ENCODE measurements at places on chromosomes 4 and X.

DNA sequence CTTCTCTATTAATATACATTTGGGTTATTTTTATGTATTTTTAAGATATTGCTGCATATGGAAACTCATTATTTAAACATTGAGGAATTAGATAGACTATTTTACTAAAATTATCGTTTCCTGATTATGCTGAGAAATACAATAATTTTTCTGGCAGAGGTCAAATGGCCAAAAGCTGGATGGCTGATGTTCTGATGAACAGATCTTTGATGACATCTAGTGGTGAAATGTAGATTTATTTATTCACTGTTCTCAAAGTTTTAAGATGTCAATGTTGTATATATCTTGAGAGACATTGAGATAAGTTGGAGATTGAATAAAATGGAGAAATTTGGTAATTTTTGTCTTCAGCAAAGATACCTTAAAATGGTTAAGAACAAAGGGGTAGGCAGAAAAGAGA lies 96.2 kb downstream of the UGT8 start:
- no peak for DNase-seq

GRCh38 chrX:118373538-118373937 lies 27.6 kb downstream of the WDR44 start:
- DNase-seq: no peak

- DNase-seq: no peak
These were observed 19.8 kb downstream of the KLHL34 start for GRCh38 chrX:21638311-21638710.

- DNase-seq: no peak
These were observed 790.1 kb downstream of the TECRL start for GRCh38 chr4:63618883-63619718.

DNA sequence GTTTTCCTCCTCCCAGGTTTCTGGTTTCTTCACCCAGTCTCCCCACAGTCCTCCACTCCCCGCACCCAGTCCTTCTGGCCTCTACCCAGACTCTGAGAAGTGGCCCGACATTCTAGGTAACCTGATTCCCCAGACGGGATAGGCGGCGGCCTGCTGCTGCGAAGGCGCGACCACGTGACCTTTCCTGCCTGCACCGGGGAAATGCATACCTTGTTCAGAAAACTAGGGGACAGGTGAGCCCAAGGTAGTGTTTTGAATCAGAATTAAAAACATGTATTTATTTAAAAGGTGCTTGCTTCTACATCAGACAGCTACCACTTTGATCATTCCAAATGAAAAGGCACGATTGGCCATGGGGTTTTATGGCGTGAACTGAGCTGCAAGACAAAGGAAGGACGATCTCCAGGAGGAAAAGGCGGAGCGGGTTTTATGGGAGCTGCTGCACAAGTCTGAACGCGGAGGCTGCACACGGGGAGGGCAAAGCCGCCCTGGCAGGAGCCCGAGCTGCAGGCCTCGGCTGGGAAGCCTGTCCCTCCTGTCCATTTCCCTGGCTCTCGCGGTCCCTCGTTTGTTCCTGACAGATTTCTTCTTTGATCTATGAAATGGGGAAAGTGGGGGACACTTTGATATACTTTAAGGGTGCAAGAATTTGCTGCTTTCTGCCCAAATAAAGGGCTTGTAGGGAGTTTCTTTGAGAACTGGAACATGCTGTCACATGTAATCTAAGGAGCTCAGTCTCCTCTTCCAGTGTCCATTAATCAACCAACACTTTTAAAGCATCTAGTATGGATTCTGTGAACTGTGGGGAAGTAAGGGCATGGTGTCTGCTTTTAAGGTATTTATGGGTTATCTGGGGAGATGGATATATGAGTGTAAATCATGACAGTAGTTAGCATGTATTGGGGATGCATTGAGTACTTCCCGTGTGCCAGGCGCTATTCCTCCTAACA lies 150.9 kb downstream of the SPRY1 start:
- DNase-seq: no peak

GRCh38 chrX:68878977-68879645 lies 50.3 kb downstream of the EFNB1 start:
- DNase-seq: no peak

GRCh38 chr4:176268963-176269362 lies at the start of gene ASB5:
Gene ASB5 (minus strand): TSS chr4:176269222. CDS start chr4:176269108, 114 bp downstream.
- no peak for DNase-seq

DNA sequence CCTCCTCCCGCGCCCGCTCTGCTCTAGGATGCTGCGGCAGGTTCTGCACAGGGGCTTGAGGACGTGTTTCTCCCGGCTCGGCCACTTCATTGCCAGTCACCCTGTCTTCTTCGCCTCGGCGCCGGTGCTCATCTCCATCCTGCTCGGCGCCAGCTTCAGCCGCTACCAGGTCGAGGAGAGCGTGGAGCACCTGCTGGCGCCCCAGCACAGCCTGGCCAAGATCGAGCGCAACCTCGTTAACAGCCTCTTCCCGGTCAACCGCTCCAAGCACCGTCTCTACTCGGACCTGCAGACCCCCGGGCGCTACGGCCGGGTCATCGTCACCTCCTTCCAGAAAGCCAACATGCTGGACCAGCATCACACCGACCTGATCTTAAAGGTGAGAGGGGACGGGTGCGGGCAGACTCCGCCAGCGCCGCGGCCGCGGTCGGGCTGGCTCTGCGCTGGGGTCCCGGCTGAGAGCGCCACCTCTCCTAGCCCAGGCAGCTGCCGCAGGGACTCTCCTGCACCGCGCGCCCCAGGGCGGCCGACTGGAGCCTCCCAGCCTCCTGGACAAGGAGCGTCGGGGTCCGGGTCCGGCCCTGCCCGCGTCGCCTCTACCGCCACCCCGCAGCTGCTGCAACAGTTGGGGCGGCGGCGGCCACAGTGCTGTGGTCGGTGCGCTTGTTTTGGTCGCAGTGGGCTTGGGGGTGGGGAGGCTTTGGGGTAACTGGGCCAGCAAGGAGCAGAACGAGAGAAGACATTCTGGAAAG lies at the start of gene PTCHD1:
Gene PTCHD1 (plus strand): TSS at position 2 of the 752 bp plus-strand sequence. CDS start 27 bp downstream, at position 29.
- DNase-seq: no peak

DNA sequence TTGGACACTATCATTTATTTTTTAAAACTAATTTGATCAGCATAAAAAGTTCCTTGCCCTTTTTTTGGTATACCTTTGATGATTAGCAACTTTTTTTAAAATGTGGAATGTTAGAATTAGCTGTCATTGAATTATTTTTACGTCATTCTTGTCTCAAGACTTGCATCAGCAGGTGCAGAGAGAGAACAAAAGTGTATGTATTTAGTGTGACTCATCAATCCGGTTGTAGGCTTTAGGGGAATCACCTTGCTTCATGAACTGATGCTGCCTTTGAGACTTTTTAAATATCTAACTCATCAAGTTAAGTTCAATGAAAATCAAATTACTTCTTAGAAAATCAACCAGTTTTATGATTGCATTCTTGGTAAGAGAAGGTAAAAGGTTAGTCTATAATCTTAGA lies 125.1 kb downstream of the ARX start:
- no peak for DNase-seq

DNA sequence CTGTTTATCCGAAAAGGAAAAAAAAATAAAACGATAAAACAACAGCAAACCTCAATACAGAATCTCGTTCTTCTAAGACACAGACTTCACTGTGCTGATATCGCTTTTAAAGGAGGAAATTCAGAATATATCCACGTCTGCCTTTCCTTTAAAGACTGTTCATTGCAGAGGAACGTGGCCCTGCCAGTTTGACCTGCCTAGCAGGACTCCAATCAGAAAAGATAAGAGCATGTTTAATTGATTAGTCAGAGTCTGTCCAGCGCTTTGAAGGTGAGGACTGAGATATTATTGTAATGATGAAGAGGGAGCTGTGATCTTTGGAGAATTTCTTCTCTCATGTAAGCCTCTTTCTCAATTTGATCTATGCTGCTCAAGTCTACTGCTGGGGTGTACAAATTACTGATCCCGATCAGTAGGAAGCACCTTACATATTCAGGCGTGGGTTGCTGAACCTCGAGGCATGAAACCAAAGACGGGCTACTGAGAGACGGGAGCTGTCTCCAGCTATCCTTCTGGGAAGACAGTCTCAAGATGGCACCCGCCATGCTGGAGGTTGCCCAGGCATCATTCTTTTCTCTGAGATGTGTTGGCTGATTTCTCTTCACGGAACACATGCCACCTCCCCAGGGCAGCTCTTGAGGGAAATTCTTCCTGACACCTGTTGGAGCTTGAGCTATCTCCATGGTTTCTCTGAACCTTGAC lies 146.1 kb downstream of the SHOX start:
- no peak for DNase-seq

DNA sequence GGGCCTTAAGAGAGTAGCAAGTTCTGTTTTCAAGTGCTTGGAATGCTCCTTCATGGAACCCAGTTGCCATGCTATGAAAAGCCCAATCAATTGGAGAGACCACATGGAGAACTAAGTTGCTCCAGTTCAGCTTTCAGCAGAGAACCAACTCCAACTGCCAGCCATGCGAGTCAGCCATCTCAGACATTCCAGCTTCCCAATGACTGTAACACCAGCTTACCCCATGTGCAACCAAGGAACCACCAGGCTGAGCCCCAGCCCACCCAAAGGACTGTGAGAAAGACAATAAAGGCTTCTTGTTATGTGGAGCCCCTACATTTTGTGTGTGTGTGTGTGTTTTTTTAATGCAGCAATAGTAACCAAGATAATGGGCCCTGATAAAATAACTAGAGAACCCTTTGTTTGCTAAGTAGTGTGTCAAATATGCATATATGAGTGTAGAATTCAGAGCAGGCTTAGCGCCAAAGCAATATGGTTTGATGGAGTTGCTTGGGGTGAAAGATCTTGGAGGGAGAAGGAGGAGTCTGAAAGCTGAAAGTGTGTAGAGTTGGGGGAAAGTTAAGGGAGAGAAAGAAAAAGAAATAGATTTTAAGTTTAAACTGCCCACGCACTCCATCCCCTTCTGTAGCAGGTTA lies 35.0 kb upstream of the CCKAR start:
- no peak for DNase-seq

DNA sequence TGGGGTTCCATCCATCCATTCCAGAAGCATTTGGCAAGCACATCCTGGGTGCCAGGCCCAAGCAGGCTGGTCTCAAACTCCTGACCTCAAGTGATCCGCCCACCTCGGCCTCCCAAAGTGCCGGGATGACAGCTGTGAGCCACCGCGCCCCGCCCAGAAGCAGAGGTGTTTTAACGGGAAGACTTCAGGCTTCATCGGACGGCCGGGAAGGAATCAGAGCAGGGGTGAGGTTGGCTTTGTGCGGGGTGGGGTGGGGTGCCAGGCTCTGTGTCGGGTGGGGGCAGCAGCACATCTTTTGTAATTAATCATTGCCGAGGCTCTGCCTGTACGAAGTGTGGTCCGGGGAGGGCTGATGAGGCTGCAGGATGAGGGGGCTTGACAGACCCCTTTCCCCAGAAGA lies 5.1 kb upstream of the SLC25A6 start:
- DNase-seq: no peak

DNA sequence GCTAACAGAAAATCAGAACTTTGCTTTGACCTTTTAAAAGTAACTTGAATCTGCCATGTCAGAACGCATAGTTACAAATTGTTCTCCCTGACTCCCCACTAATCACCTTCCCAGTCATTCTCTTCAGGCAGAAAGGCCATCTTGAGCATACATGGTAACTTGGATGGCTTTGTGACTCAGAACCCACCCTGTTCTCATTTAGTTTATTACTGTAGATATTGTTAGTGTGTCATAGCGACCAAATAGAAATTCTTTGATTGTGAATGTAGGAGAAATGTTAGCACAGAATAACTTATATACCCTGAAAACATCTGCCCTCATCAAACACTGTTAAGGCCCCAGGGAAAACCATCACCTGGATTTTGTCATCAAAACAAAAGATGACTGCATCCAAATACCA lies 382.0 kb downstream of the MAGEB5 start:
- no peak for DNase-seq

DNA sequence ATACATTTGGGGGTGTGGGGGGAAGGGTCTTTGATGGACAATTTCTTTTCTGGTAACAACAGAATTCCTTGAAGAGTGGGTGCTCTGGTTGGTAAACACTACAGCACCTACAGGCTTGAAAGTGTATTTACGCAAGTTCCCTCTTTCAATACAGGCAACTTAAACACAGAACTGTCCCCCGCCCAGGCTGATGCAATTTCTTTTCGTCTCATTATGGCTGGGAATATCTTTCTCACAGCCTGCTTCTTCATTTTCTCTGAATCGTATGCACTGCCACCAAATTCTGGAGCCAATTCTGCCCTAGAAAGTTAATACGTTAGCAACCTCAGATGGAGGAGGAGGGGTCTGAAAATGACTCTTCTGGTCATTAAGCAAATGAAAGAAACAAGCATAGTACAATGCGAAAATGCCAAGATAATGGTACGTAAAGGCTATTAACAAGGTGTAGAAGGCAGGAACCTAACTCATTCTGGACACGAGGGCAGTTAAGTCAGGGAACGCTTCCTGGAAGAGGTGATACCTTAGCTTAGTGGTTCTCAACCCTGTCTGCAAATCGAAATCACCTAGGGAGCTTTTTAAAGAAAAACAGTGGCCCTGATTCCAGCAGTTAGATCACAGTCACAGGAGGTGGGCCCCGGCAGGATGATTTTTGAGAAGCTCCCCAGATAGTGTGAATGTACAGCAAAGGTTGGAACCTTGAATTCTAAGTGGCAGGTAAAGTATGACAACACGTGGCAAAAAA lies 1.0 kb downstream of the AGA start:
- peak; percentile 15 for DNase-seq

DNA sequence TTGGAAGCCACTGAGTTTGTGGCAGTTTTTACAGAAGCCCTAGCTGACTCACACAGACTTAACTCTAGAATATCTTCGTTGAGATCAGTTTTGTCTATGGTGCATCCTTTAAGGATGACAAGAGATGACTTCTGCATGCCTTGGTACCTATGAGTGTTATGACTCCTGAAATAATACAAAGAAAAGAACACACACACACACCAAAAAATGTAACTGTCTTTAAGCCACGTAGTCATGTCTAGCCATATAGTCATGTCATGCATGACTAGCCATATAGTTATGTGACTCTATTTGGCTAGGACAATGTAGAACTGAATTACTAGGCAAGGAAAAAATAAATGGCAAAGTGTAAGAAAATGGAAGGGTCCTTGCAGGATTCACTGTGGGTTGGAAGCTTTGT lies 447.8 kb downstream of the NLGN4X start:
- DNase-seq: no peak

DNA sequence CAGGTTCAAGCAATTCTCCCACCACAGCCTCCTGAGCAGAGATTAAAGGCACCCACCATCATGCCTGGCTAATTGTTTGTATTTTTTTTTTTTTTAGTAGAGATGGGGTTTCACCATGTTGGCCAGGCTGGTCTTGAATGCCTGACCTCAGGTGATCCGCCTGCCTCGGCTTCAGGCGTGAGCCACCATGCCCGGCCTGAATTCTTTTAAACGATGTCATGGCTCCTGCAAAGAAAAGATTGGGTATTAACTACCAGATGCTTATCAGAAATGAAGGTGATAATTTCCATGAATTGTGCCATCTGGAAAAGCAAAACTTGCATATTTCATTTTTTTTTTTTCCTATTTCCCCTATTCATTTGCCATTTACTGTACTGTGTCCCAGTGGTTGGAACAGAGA lies 195.7 kb upstream of the IGFBP7 start:
- no peak for DNase-seq

GRCh38 chr4:148164557-148164956 lies 277.7 kb downstream of the NR3C2 start:
- no peak for DNase-seq

GRCh38 chr4:99457270-99457669 lies 22.1 kb upstream of the ADH7 start:
- no peak for DNase-seq

- DNase-seq: no peak
These were observed 107.9 kb downstream of the LDB2 start for GRCh38 chr4:16790508-16790907.

GRCh38 chrX:103063191-103063845 lies 653 bp downstream of the BEX1 start:
- DNase-seq: peak; percentile 3

GRCh38 chr4:106149911-106150310 lies 166.1 kb downstream of the TBCK start:
- DNase-seq: no peak

- no peak for DNase-seq
These were observed 20.9 kb downstream of the PAGE4 start for GRCh38 chrX:49850028-49850427.
